Activated naive CD8-positive, alpha-beta T cell treated with anti-CD3 and anti-CD28 coated beads, Interleukin-2, amount 10 ng/mL, durations not matched to agents 7 days and 5 days (primary cell): ENCODE measurements at places on chromosomes 2 and 18. TPM values are rescaled to one million over a fixed set of nuclear protein-coding genes. Genes with fewer than 3 reads are reported as not detected.

The GALNT13 gene
- total RNA-seq: 0.26 TPM

The CRYGD gene
- total RNA-seq: not detected

The TPO gene
- not detected for total RNA-seq

The LYPD1 gene
- total RNA-seq: not detected

DNA sequence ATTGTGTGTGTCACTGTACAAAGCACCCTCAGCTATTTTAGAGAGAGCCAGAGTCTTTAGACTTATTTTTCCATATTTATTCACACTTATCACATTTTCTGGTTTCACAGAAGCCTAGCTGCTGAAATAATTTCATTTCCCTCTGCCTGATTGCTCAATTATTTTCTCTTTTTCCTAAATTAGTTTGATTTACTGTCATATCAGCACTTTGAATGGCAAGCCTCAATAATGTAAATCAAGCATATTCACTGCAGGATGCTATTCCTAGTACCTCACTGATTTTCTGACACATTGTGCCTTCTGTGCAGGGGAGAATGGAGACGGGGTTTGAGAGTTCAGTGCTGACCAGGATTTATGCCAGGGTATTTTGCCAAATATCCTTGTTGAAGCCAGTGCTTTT is 48.3 kb downstream of the CPS1 start:
- H3K27me3 ChIP-seq: no peaks in the 10 kb centered on the region
- H3K27ac ChIP-seq: no peak overlapping the region
- H3K36me3 ChIP-seq: no peaks in the 10 kb centered on the region

- no peak overlapping the region for H3K27ac ChIP-seq
- no peak for DNase-seq
- H3K4me1 ChIP-seq: no peaks in the 10 kb centered on the region
- no peaks in the 10 kb centered on the region for H3K36me3 ChIP-seq
- no peak overlapping the region for H3K4me3 ChIP-seq
- H3K27me3 ChIP-seq: no peaks in the 10 kb centered on the region
These were observed 110.7 kb downstream of the C1D start for GRCh38 chr2:67952066-67952465.

GRCh38 chr2:129803032-129803431 is 176.4 kb upstream of the RAB6C start:
- no peak overlapping the region for H3K27ac ChIP-seq
- peaks cover 6% of the 10 kb centered on the region for H3K27me3 ChIP-seq
- H3K4me1 ChIP-seq: no peaks in the 10 kb centered on the region
- H3K36me3 ChIP-seq: no peaks in the 10 kb centered on the region
- no peak overlapping the region for H3K4me3 ChIP-seq

DNA sequence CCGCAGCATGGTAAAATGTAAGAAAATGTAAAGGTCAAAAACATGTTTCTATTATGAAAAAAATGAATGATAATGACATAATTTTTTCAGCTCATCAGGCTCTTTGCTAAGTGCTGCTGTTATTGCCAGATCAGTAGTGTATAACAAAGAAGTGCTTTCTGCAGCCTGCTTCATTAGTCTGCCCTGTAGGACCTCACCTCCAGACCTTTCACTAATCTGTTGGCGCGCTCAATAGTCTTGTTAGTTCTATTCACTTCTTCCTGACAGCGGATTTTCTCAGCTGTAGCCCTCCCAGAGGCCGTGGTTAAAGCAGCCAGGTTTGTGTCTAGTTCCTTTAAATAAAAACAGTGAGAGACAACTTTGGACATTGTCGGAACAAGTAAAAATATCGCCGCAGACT is 97.7 kb downstream of the CDCA7 start:
- no peaks in the 10 kb centered on the region for H3K36me3 ChIP-seq
- DNase-seq: no peak
- H3K27me3 ChIP-seq: peaks cover 9% of the 10 kb centered on the region
- H3K4me3 ChIP-seq: no peak overlapping the region

GRCh38 chr2:183752571-183752970 is 628.3 kb downstream of the NUP35 start:
- no peaks in the 10 kb centered on the region for H3K4me1 ChIP-seq
- no peak overlapping the region for H3K4me3 ChIP-seq

- no peaks in the 10 kb centered on the region for H3K27me3 ChIP-seq
- no peaks in the 10 kb centered on the region for H3K4me1 ChIP-seq
- H3K4me3 ChIP-seq: no peak overlapping the region
- H3K36me3 ChIP-seq: no peaks in the 10 kb centered on the region
- no peak for DNase-seq
- H3K27ac ChIP-seq: no peak overlapping the region
These were observed 10.3 kb upstream of the CTAGE1 start for GRCh38 chr18:22427822-22428549.

GRCh38 chr2:237471438-237472186 is 15.4 kb upstream of the MLPH start:
- peaks cover 2% of the 10 kb centered on the region for H3K4me1 ChIP-seq
- H3K27ac ChIP-seq: no peak overlapping the region

GRCh38 chr2:222320436-222321395 is 21.9 kb upstream of the PAX3 start:
- H3K4me1 ChIP-seq: peaks cover 5% of the 10 kb centered on the region
- DNase-seq: no peak
- peaks cover 51% of the 10 kb centered on the region for H3K27me3 ChIP-seq
- no peaks in the 10 kb centered on the region for H3K36me3 ChIP-seq
- peak overlapping the region; percentile 71 for H3K4me3 ChIP-seq
- H3K27ac ChIP-seq: no peak overlapping the region

DNA sequence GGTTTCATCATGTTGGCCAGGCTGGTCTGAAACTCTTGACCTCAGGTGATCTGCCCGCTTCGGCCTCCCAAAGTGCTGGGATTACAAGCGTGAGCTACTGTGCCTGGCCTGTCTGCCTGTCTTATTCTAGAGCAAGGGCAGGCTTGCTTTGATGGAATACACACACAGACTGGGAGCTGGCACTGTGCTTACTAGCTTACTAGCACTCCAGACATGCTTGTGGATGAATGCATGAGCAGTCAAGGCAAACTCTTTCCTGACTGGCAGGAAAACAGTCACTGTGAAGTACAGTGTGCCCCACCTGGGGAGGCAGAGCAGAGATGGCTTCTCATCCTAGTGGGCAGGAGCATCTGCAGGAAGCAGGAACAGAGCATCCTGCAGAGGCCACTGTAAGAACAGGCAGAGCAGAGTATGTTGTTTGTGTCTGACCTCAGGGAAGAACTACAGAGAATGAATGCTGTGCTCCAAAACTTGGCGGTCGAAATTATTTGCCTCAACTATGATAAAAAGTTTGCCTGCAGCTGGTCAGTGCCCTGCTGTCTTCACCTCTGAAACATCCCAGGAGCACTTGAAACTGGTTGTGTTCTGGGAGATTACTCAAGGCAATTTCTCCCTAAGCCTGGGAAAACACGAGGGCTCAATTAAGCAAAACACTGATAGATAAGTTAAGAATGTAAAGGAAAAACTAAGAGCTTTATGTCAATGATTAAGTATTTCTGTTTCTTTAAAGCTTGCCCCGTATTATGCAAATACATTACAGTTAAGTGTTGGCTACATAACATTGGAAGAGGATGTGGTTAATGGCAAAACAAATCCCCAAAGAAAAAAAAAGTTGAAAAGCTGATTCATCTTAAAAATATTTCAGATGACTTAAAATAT is 102.4 kb downstream of the VAPA start:
- no peak for DNase-seq
- H3K27ac ChIP-seq: no peak overlapping the region
- H3K4me3 ChIP-seq: no peak overlapping the region
- peaks cover 7% of the 10 kb centered on the region for H3K4me1 ChIP-seq
- peaks cover 6% of the 10 kb centered on the region for H3K27me3 ChIP-seq
- H3K36me3 ChIP-seq: no peaks in the 10 kb centered on the region
